Mesothelial cell of epicardium (in vitro differentiated cells): ENCODE measurements at places on chromosomes 7 and 10. TPM values are rescaled to one million over a fixed set of nuclear protein-coding genes. Genes with fewer than 3 reads are reported as not detected.

Gene CPSF4
- 67.5 to 72.8 TPM (median 69.5 TPM) in 3 replicates for total RNA-seq

DNA sequence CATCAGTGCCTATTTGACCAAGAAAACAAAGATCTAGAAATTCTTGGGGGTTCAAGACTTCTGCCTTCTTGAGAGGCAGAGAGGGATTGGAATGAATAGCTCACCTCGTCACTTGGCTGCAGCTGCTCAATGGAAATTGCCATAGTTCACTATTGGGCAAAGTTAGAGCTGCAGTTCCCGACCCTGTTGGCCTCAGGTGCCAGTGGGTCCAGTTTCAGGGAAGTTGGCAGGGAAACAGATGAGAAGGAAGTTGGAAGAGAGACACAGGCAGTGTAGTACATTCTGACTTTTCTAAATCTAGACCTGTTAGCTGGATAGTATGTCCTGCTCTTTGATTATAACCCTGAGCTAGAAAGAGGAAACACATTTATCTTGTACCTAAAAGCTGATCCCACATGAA lies 19.1 kb downstream of the A1CF start:
- no peak for DNase-seq

DNA sequence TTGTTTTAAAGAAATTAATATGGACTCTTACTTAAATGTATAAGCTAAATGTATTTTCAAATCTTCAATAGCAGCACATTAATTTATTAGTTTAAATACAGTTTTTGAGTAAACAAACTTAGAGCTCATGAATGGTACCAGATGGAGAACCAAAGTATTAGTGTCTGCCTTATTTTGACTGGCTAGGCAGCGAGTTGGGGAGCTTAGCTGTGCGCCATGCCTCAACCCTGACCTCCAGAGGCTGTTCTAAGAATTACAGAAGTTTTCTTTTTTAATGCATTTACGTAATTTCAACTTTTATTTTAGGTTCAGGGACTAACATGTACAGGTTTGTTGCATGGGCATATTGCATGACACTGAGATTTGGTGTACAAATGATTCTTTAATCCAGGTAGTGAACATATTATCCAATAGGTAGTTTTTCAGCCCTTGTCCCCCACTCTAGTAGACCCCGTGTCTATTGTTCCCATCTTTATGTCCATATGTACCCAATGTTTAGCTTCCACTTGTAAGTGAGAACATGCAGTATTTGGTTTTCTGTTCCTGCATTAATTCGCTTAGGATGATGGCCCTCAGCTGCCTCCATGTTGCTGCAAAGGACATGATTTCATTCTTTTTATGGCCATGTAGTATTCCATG lies 166.8 kb downstream of the IQUB start:
- no peak for DNase-seq

Gene LIPK
- total RNA-seq: not detected in 3 replicates

- no peak for DNase-seq
Measured at GRCh38 chr7:116390363-116390762, 109.2 kb upstream of the CAV2 start.

DNA sequence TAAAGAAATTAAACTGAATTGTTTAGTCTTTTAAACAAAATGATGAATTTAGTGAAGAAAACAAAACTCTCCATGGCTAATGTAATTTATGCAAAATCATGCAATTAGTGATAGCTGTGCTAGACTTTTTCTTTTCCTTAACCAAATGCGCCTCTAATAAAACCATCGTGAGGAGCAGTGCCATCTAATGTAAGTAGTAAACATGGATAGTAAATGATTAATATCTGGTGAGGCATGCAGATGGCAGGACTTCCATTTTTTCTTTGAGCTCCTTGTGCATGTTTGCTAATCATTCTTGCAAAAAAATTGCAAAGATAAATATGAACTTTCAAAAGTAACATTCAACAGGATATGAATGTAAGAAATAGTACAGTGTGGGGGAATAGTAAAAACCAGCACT lies 2.3 kb downstream of the INSYN2A start:
- no peak for DNase-seq

Gene PLPP4
- total RNA-seq: 7.4 to 8.8 TPM (median 8.7 TPM) in 3 replicates

Gene TMEM176B
- 1.9 to 2.8 TPM (median 2.3 TPM) in 3 replicates for total RNA-seq

Gene PHYHIPL
- 0.24 to 0.56 TPM (median 0.50 TPM) in 3 replicates for total RNA-seq

- no peak for DNase-seq
Measured at GRCh38 chr10:14185316-14186045, 145.2 kb downstream of the FRMD4A start.

Gene RADIL
- total RNA-seq: 3.3 to 4.2 TPM (median 4.0 TPM) in 3 replicates

GRCh38 chr10:30869566-30869965 lies 162.1 kb downstream of the ZNF438 start:
- DNase-seq: no peak

GRCh38 chr10:70247360-70247759 lies 14.1 kb upstream of the PPA1 start:
- DNase-seq: no peak

Gene VPS50
- 22.3 to 29.6 TPM (median 26.8 TPM) in 3 replicates for total RNA-seq

- DNase-seq: no peak
Measured at GRCh38 chr10:73992899-73993788, 4.8 kb upstream of the VCL start.

GRCh38 chr7:47818796-47819606 lies 129.3 kb downstream of the PKD1L1 start:
- DNase-seq: peak; percentile 78

GRCh38 chr10:113137941-113138685 lies 188.1 kb downstream of the TCF7L2 start:
- no peak for DNase-seq

DNA sequence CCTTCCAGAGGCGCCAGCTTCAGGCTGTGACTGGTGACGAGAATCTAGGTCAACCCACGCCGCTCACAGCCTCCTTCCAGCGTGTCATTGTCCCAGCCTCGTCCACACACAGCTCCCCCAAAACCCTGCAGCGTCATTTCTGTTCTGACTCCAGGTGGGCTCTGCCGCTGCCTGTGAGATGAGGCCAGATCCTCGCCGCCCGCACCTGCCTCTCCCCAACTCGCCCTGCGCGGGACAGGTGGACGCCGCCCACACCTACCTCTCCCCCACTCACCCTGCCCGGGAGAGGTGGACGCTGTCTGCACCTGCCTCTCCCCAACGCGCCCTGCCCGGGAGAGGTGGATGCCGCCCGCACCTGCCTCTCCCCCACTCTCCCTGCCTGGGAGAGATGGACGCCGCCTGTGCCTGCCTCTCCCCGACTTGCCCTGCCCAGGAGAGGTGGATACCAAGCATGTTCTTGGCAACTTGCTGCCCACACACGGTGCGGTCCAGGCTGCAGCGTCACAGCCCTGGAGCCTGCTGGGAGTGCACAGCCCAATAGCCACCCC lies 32.0 kb upstream of the CFAP46 start:
- no peak for DNase-seq

- no peak for DNase-seq
Measured at GRCh38 chr10:124517931-124518330, 56.3 kb downstream of the LHPP start.

- no peak for DNase-seq
Measured at GRCh38 chr10:52949899-52950298, 177.3 kb upstream of the MBL2 start.

DNA sequence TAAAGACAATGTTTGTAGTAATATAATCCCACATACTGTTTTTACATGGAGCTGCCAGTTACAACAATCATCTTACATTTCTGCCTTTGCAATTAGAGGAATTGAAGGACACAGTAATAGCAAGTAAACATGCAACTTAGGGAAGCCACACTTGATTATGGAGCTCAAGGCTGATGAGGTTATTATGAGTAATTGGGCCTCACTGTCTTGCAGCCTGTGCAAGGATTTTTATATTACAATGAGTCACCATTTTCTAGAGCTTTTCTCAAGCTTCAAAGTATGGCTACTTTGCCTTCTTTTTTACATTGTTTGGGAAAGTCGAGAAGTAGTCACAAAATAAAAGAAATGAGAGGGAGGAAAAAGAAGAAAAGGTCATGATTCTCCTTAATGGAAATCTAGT lies 226.4 kb downstream of the KIAA1217 start:
- DNase-seq: no peak

DNA sequence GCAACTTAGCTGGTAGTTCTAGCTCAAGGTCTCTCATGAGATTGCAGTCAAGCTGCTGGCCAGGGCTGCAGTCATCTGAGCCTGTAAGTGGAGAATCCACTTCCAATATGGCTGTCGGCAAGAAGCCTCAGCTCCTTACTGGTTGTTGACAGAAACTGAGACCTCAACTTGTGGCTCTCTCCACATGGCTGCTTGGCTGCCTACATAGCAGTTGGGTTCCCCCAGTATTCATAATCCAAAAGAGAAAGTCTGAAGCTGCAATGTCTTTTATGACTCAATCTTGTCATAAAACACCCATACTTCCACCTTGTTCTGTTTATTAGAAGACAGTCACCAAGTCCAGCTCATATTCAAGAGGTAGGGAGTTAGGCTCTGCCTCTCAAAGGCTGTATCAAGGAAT lies 334.9 kb upstream of the KMT2E start:
- DNase-seq: no peak

- DNase-seq: no peak
Measured at GRCh38 chr7:108452707-108453106, 3.5 kb downstream of the NRCAM start.

Gene PARD3
- total RNA-seq: 68.6 to 73.4 TPM (median 73.2 TPM) in 3 replicates

DNA sequence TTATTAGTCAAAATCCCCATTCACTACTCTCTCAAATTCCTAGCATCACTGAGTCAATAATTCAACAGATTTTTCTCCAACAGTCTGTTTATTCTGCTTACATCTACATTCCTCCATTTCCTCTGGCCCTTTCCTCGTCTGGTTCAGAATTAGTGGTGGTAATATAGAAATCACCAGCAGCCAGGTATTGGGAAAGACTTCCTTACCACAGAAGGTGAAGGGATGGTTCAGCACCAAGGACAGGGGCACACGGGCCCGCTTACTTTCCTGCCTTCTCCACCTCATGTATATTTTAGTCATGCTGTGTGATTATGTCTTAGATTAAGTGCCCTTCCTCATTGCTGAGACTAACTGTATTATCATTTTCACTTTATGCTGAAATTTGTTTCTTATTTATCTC lies 70.4 kb upstream of the APBB1IP start:
- peak; percentile 79 for DNase-seq

GRCh38 chr7:111986601-111987000 lies 219.6 kb downstream of the DOCK4 start:
- no peak for DNase-seq

GRCh38 chr7:12730523-12730922 lies 43.1 kb downstream of the ARL4A start:
- DNase-seq: no peak

DNA sequence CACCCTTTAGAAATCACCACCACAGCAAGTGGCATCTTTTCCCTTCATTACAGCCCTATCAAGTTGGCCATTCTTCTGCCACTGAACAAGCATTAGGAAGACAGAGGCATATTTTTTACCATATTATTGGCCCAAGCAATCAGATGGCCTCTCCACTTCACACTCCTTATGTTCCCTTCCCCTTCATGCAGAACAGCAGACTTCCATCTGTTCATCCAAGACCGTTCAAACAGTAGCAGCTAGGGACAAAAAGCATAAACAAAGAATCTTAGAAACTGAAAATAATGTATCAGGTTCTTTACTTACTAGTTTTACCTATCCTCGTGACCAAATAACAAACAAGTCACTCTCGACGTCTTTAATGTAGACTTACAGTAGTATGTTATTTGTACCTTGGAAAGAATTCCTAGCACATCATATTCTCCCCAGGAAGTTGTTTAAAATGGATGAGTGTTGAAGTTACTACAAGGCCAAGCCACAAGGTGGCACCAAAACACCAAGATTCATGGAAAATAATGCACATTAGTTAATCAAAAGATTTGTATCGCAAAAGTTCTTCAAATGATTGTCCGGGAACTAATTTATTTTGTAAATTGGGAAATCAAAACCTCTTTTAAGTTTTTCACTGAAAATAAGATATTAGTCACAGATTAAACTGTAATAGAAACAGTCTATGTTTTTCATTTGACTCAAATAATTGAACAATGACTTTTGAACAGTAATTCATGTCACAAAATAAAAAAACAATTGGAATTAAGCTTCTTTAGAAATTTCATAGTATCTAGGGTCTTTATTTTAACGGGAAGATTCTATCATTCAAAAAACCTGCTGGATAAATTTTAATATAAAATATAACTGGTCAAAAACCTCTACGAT lies 112.1 kb downstream of the VPS41 start:
- no peak for DNase-seq

Gene HELLS
- total RNA-seq: 65.4 to 67.4 TPM (median 66.4 TPM) in 3 replicates

DNA sequence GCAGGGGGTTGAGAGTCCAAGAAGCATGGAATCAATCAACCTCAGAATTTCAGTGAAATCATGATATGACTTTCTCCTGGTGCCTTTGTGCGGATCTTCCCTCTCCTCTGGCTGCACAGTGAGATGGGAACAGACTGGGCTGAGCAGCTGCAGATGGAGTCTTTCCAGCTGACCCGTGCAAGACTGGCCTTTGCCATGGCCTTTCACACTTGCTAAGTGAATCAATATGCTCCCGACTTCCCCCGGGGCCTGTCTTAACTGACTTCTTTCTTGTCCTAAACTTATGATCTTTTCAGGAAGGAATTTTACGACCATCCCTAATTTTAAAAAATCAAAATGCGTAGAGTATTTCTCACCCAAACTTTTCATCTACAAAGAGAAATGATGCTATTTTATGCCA lies 469.9 kb downstream of the GALNT17 start:
- no peak for DNase-seq

DNA sequence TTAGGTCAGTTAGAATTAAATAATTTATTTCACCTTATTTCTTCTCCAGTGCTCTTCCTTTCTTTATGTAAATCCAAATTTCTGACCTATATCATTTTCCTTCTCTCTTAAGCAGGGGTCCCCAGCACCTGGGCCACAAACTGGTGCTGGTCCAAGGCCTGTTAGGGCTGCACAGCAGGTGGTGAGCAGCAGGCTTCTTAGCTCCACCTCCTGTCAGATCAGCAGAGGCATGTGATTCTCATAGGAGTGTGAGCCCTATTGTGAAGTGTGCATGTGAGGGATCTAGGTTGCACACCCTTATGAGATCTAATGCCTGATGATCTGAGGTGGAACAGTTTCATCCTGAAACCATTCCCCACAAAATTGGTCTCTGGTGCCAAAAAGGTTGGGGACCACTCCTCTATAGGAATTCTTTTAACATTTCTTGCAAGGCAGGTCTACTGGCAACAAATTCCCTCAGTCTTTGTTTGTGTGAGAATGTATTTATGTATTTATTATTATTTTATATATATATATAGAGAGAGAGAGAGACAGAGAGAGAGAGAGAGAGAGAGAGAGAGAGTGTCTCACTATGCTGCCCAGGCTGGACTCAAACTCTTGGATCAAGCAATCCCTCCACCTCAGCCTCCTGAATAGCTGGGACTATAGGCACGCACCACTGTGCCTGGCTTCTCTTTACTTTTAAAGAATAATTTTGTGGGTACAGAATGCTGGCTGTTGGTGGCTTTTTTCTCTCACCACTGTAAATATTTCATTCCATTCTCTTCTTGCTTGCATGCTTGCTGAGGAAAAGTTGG lies 4.3 kb upstream of the ABCC2 start:
- no peak for DNase-seq

GRCh38 chr10:99341860-99342490 lies 12.8 kb downstream of the CNNM1 start:
- no peak for DNase-seq

GRCh38 chr10:89645742-89646172 lies 715 bp upstream of the PANK1 start:
- no peak for DNase-seq

Gene HNRNPF
- total RNA-seq: 163 to 169 TPM (median 165 TPM) in 3 replicates

GRCh38 chr10:9253121-9253520 lies 1198.6 kb downstream of the GATA3 start:
- no peak for DNase-seq

Gene WASL
- total RNA-seq: 34.8 to 35.7 TPM (median 35.0 TPM) in 3 replicates

GRCh38 chr10:8133146-8133545 lies 78.7 kb downstream of the GATA3 start:
- DNase-seq: no peak
